ENCODE measurements at places on chromosomes 12 and 14. TPM values are rescaled to one million over a fixed set of nuclear protein-coding genes. Genes with fewer than 3 reads are reported as not detected.

Gene ACSM4
- total RNA-seq, result not detected

Gene TECPR2
- 46.0 TPM for total RNA-seq

Gene PSMB5
- 129 TPM for total RNA-seq

Gene NYNRIN
- 24.9 TPM for total RNA-seq

Gene DENND5B
- 17.1 TPM for total RNA-seq

All from omental fat pad (tissue), 4 donors.